Cortex of kidney (tissue), 1 donor: ENCODE measurements at places on chromosomes 12 and 14.

- DNase-seq: no peak
Measured at GRCh38 chr12:54890339-54890738, 36.0 kb downstream of the MUCL1 start.

DNA sequence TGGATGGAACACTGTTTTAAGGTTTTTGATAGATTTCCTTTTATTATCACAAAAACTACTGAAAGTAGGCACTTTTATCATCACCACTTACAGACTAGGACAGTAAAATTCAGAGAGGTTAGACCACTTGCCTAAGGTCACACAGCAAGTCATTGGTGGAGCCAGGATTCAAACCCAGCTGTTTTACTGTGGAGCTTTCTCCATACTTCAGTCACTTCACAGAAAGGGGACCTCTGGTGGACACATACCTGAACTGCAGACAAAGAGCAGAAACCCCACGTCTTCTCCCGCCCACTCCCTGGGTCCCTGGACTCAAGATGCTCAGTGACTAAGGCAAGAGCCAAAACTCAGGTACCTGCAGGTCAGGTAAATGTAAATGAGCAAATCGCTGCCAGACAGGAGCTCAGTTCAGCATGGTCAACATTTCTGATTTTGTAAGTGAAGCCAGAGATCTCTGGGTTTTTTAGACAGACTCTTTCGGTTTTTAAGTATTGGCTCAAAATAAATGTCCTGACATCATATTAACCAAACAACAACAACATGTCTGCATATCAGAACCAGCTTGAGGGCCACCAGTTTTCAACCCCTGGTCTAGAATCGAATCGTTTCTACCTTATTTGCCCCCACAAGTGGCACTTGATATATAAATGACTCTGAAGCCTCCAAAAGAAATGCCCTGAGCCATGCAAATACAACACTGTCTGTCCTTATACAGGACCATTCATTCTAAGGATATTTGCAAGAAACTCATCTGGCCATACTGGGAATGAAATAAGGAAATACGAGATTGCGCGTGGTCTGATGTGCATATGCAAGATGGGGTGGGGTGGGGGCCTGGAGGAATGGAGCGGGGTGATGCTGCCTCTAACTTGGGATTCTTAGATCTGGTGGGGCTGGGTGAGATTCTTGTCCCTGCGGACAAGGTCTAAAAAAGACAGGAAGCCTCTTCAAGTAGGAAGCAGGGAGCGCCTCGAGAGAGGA is 110.9 kb downstream of the KSR2 start:
- DNase-seq: no peak

DNA sequence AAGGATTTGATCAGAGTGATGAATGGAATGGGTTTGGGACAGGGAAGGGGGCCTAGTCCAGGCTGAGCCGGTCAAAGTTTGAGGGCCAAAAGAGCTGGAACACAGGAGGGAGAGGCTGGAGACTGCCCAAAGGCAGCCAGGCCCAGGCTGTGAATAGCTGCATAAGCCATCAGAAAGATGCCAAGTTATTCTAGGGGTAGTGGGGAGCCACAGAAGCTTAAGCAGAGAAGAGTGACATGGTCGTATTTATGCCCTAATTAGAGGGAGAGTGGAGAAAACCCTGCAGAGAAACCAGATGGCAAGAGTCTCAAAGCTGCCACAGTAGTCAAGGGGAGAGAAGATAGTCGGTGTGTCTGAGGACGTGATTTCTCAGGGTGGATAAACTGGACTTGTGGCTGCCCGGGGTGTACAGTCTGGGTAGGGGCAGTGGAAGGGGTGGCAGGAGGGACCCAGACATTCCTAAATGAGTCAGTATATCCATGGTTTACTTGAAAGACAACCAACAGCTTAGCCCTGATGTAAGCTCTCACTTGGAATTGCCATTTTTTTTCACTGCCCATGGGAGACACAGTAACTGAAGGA is 99.2 kb downstream of the PRICKLE1 start:
- DNase-seq: no peak

DNA sequence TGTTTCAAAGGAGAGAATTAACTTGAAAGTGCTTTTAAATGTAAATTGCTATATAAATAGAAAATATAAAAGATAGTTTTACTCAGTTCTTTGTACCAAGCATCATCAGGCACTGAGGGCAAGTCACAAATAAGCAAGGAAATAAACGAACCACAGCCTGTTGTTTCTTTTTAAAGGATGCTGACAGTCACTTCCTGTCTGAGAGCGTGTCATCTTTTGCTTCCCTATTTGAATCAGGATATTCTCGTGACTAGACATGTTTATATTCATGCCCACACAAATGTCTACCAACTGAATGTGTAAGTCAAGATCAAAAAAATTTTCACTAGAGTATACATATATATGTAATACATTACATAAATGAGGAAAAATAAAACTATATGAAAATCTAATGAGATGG is 31.4 kb upstream of the SLC2A13 start:
- no peak for DNase-seq

- no peak for DNase-seq
Measured at GRCh38 chr14:61636779-61637178, 58.5 kb upstream of the HIF1A start.

GRCh38 chr14:86675059-86675458 is 1145.1 kb downstream of the FLRT2 start:
- DNase-seq: no peak

- DNase-seq: no peak
Measured at GRCh38 chr12:94218233-94218632, 69.9 kb downstream of the PLXNC1 start.
